ENCODE measurements at places on chromosomes 1 and 21. TPM values are rescaled to one million over a fixed set of nuclear protein-coding genes. Genes with fewer than 3 reads are reported as not detected.

KIRREL1 gene
- total RNA-seq = 34.8 TPM

S1PR1 gene
- 0.06 TPM for total RNA-seq

CNIH4 gene
- total RNA-seq = 110 TPM

VASH2 gene
- 4.0 TPM for total RNA-seq

OR10T2 gene
- total RNA-seq = not detected

CATSPERE gene
- 0.09 TPM for total RNA-seq

KLF17 gene
- 0.34 TPM for total RNA-seq

FCRL5 gene
- total RNA-seq = not detected

GBP7 gene
- total RNA-seq = not detected

UBE2U gene
- not detected for total RNA-seq

CHIA gene
- not detected for total RNA-seq

TENT5C gene
- total RNA-seq = 0.07 TPM

PEAR1 gene
- total RNA-seq = 7.8 TPM

C1orf185 gene
- not detected for total RNA-seq

SSX2IP gene
- total RNA-seq = 11.4 TPM

SPRR3 gene
- not detected for total RNA-seq

APOBEC4 gene
- not detected for total RNA-seq

Measured in A549 treated with CORT108297 at 1 μM for 4 hours (cell line).